ENCODE measurements at places on chromosomes 13 and 19.

GRCh38 chr13:27868641-27869435, 51.0 kb upstream of the PDX1 start:
- no peak for DNase-seq

GRCh38 chr13:44537248-44537647, 38.9 kb downstream of the TSC22D1 start:
- no peak for DNase-seq

DNA sequence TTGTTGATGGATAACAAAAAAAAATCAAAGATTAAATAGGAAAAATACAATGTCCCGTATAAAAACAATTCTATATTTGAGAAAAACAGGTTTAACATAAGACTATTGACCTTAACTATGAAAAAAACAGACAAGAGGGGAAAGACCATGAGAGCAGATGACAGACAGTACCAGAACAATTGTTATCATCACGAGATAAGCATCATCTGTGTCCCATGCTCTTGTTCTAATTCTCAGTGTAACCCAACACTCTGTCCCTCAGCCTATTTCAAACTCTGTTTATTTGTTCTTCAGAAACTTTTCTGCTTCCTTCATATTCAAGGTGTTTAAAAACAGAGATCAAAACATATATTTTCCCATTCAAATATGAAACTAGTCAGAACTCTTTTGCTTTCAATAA, 216.4 kb downstream of the PCDH9 start:
- DNase-seq = no peak

GRCh38 chr13:109817591-109818535, 31.5 kb upstream of the IRS2 start:
- DNase-seq = no peak

GRCh38 chr19:16202320-16203255, 4.9 kb downstream of the AP1M1 start:
- no peak for DNase-seq

Data from stimulated activated CD8-positive, alpha-beta memory T cell treated with anti-CD3 and anti-CD28 coated beads, Interleukin-7, amount 100 ng/mL, for 1 hour (primary cell).